ENCODE measurements at places on chromosomes 1 and 21. TPM values are rescaled to one million over a fixed set of nuclear protein-coding genes. Genes with fewer than 3 reads are reported as not detected.

Gene CFHR2
- not detected for total RNA-seq

DNA sequence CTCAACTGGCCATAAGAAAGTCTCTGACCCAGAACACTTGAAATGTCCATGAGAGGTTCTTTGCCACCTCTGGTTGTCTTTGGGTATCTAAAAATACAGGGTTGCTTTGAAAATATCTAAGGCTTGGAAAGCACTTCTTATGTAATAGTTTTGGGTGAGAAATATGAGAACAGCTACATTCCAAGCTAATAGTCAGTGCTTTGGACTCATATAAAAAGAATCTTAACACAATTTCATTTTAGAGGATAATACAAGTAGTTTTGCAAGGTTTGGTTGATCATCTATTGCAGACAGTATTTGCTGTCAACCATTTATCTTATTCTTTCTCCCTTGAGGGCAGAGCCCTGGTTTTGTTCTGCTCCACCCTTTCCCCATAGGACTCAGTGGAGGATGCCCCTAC lies 207.5 kb downstream of the KCNK2 start:
- no peak for ATAC-seq

DNA sequence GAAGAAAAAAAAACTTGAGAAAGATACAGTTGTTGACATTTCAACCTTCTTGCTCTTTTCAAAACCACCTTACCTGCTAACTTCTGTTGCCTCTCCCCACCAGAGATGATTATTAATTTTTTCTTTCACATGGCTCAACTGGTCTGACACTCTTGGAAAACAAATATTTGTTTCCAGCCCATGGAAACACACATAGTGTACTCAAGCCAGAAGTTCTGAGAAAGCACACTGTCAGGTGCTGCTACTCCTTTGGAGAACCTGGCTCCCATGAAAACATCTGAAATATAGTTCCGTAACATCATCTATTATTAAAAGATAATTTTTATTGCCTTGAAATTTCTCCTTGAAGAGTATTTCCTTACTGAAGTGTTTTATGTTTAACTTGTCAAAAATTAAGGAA lies 145.0 kb upstream of the C1orf105 start:
- ATAC-seq, result no peak

- no peak for ATAC-seq
Observed at GRCh38 chr1:150148837-150149270, 862 bp upstream of the PLEKHO1 start.

- no peak for ATAC-seq
Observed at GRCh38 chr1:39574646-39575045, 1.9 kb downstream of the PABPC4 start.

DNA sequence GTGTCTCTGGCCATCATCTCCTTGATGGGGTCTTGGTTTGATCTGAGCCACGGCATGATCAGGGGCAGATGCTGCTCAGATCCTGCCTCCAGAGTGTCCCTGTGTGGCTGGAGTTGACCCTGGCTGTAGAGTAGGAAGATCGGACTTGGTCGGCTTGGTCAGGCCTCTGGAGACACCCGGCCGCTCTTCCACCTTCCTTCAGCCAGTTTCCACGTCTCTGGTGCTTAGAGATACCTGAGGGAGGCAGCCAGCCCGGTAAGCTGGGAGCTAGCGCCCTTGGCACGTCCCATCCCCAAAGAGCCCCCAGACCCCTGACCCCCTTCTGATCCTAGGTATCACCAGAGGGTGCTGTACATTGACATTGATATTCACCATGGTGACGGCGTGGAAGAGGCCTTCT lies 8.8 kb downstream of the MARCKSL1 start:
- no peak for ATAC-seq

DNA sequence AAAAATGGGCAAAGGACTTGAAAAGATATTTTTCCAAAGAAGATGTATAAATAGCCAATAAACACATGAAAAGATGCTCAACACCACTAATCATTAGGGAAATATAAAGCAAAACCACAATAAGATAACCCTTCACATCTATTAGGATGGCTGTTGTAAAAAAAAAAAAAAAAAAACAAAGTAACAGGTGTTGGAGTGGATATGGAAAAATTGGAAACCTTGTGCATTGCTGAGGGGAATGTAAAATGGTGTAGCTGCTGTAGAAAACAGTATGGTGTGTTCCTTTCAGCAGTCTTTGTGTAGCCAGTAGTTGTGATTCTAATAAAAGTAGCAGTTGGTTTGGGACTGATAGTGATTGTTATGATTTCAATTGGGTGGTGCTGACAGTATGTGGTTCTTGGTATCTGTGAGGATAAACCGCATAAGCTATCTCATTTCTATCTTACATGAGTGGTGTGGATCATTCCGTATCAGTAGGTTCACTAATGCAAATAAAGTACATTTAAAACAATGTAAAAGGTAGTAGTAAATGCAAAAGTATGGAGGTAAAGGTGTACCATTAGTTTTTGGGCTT lies 19.9 kb downstream of the MAN1A2 start:
- no peak for ATAC-seq

Gene PRAMEF1
- not detected for total RNA-seq

GRCh38 chr1:8053878-8054567 lies 27.9 kb upstream of the ERRFI1 start:
- ATAC-seq, result peak; percentile 59

- ATAC-seq, result no peak
Observed at GRCh38 chr1:222927031-222927430, 112.2 kb downstream of the DISP1 start.

DNA sequence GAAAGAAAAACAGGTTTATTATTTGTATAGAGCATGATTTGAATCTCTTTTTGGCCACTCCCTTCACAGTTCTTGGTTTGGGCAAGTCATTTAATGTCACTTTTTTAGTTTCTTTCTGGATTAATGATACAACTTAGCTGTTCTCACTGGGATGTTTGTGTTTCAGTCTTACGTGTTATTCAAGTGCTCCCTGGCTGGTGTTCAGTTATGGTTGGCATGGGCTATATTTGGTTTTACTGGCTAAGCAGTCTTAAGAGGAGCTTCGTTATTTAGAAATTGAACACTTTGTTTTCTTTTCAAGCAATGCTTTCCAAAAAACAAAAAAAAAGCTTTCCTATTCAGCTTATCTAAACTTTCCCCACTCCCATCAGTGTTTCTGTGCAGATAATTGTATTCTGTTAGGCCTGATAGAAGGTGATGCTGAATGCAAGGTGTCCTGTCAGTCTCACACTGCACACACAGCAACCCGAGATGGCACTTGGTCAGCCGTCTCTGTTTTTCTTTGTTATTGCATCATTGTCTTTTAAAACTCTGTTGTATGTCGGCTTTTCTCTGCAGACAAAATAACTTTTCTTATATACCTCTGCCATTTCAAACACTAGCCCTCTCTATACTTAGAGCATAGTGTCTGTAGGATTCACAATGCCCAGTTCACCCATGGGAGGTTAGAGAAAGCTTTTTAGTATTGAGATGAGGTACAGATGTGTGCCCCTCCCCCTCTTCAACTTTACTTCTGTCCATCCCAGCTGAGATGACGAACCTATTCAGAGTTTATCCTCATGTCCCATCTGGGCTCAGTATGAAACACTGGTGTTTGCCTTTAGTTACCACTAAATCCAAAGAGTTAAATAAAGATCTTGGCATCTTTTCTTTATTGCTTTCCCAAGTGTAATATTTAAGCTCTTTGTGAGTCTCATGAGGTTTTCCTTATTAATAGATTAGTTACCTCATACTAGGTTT lies 80.2 kb downstream of the VPS13D start:
- ATAC-seq, result peak; percentile 89

DNA sequence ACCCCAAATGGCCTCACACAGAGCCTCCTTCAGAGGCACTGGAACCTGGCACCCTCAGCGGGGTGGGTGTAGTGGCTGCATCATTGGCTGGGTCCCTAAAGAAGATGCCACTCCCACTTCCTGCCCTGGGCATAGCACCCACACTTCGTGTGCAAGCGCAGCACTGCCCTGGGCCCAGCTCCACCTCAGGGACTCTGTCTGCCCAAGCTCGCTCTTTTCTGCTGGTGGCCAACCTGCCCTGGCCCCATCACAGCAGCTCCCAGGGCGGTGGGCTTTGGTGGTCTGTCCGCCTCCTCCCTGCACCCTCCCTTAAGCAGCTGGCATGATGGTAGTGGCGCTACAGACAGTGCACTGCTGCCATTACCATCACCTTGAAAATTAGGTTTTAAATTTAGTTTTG lies 829.3 kb upstream of the BRINP3 start:
- ATAC-seq, result no peak

Gene IL10
- total RNA-seq, result 1.0 TPM

DNA sequence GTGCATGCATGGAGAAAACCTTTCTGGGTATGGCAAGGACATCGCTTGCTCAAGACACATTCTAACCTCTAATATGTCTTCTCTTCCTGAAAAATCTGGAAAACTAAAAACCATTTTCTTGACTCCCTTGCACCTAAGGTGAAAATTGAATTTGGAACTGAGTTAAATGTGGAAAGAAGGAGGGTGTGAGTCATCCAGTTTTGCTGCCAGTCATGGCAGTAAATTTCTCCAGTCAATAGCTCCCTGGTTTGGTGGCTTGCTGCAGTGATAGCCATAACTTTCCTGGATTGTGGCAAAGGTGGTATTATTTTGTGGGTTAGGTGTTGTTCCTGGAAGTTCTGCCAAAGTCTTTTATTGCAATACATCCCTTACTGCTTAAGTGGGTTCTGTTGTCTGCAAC lies 2.5 kb downstream of the ZCCHC17 start:
- ATAC-seq, result no peak

- peak; percentile 25 for ATAC-seq
Observed at GRCh38 chr1:112818990-112819689, 104.0 kb upstream of the PPM1J start.

DNA sequence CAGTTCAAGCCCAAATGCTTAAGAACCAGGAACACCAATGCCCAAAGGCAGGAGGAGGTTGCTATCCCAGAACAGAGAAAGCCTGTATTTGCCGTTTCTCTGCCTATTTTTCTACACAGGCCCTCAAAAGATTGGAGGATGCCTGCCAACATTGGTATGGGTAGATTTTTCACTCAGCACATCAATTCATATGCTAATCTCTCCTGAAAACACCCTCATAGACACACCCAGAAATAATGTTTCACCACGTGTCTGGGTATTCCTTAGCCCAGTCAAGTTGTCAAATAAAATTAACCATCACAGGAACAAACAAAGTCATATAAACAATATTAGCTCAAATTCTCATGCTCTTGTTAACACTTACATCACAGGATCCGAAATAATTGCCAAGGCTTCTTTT lies 121.9 kb downstream of the RGS21 start:
- ATAC-seq, result no peak

Gene C1orf210
- total RNA-seq, result 0.27 TPM

Gene TRIM58
- total RNA-seq, result not detected

DNA sequence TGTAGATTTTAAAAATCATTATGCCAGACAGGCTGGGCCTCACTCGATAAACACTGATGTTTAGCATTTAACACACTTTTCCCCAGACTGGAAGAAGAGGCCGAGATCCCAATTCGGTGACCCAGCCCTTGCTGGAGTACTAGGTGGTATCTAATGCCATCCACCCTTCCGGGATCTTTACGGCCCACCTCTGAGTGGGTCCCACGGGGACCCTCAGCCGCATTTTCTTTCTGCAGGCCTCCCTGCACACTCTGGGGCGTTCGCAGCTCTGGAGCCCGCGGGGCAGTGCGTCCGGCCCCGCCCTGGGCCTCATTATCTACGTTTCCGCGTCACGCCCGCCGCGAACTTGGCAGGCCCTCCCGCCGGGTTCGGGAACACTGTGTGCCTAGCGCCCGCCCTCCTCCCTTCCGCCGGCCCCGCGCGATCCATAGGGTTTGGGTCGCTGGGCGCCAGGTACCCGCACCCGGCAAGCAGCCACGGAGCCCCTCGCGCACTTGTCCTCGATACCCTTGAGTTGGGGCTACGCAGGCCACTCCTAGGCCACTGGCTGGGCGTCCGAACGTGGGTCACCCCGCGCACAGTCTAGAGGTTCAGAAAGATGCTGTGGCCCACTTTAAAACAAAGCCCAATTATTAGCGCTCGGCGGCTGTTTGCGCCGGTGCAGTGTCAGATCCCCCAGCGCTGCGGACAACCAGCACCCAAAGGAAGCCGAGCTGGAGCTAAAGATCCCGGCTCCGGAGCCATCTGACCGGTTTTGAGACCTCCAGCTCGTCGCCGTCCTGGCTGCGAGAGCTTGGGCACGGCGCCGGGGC lies 950 bp upstream of the EVA1C start:
- ATAC-seq, result peak; percentile 90

Gene CNIH3
- total RNA-seq, result 1.9 TPM

Gene BARHL2
- not detected for total RNA-seq

DNA sequence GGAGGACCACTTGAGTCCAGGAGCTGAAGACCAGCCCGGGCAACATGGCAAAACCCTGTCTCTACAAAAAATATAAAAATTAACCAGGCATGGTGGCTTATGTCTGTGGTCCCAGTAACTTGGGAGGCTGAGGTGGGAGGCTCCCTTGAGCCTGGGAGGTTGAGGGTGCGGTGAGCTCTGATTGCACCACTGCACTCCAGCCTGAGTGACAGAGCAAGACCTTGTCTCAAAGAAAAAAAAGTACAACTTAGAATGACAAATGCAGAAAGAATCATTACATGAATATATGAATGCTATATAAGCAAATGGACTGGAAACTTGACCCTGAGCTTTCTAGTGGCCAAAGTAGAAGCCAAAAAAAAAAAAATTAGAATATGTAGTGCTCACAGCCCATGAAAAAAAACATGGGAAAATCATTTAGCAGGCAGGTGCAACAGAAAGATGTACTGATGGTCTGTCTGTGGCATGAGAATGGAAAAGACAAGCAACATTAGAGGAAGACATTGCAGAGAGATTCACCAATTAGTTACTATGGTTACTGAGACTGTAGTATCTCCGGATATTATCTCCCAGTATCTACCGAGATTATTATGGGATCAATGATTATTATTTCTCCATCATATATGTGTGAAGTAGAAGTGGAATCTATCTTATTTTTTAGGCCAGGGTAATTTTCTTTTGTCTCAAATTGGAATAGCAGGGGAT lies 19.2 kb downstream of the ELAPOR1 start:
- ATAC-seq, result no peak

Gene ICOSLG
- total RNA-seq, result 1.9 TPM

Gene PRKAA2
- 57.9 TPM for total RNA-seq

Gene VN1R5
- total RNA-seq, result not detected

Data from gastroesophageal sphincter (tissue), 4 donors.